ENCODE measurements at places on chromosomes 7 and 10. TPM values are rescaled to one million over a fixed set of nuclear protein-coding genes. Genes with fewer than 3 reads are reported as not detected.

GRCh38 chr10:121683816-121684215 lies 85.6 kb upstream of the FGFR2 start:
- DNase-seq = peak; percentile 9

DNA sequence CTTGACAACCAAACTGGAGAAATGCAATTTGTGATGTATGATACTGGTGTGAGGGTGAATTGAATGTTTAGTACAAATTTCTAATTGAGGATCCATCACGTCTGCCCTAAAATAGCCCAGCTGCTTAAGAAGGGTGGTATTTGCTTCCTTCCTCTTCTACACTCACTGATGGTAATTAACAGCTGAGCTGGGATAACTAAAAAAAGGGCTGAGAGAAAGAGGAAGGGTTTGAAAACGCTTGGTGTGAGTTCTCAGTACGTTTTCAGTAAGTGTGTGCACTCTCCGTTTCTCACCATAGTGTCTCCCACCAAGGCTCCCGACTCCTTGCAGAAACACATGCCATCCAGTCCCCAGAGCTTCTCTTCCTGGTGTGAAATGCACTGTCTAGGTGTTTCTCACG lies 54.3 kb downstream of the MAP3K8 start:
- no peak for DNase-seq

GRCh38 chr10:80544316-80544953 lies 6.7 kb downstream of the SH2D4B start:
- DNase-seq = no peak

The SLC29A3 gene
- 0.87 TPM for total RNA-seq

The NRAP gene
- total RNA-seq = not detected

- DNase-seq = no peak
Measured at GRCh38 chr7:157607218-157607617, 270.4 kb downstream of the DNAJB6 start.

Measured in renal cortical epithelial cell (primary cell).